ENCODE measurements at places on chromosomes 16 and 17.

DNA sequence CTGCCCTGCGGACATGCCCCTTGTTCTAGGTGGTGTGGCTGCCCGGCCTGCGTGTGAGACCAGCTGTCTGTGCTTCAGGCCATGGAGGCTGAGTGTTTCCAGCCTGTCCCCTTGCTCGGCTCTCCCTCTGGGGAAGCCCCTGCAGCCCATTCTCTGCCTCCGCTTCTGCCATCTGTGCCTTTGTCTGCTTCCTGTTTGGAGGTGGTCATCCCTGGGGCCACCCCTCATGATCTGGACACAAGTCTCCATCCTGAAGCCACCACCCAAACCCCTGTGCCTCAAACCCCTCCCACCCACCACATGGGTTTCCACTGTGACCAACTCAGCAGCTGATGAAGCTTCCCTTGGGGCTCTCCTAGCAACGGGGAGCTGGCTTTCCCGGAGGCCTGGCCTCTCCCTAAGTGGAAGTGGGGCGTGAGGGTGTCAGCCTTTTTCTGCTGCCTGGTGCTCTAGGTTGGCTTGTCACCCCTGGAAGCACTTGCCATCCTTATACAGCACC is 184.9 kb downstream of the SEC14L1 start:
- DNase-seq = peak; percentile 21

- DNase-seq = no peak
Observed at GRCh38 chr17:43839670-43840108, 6.7 kb upstream of the MPP3 start.

DNA sequence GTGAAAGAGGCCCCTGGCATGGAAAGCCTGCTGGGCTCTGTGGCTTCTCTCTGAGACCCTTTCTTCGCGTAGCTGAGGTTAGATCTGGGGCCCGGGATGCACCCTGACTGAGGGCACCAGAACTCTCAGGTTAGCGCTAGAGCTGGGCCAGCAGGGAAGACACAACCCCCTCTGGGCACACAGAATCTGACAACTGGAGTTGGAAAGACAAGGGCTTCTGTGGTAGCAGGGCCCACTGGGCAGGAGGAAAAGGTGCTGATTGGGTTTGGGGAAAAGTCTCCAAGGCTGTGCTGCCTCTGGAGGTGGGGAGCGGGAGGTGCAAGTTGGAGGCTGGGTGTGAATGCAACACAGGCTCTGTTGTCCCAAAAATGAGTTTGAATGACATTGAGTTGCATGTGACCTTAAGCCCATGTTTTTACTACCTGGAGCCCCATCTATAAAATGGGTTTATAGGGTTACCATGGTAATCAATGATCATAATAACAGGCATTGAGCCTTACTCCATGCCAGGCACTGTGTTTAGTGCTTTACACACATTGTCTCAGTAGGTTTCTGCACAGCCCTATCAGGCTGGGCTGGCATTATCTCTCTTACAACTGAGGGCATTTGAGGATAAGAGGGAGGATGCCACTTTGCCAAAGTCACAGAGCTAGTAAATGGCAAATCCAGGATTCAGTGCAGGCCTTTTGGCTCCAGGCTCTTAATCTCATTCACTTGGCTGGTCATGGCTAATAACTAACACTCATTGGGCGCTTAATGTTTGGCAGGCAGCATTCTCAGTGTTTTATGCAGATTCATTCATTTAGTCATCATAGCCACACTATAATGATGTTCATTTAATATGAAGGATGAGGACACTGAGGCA is 9.5 kb upstream of the IGFBP4 start:
- no peak for DNase-seq

- DNase-seq = no peak
Observed at GRCh38 chr17:51995797-51996403, 162.6 kb downstream of the CA10 start.

DNA sequence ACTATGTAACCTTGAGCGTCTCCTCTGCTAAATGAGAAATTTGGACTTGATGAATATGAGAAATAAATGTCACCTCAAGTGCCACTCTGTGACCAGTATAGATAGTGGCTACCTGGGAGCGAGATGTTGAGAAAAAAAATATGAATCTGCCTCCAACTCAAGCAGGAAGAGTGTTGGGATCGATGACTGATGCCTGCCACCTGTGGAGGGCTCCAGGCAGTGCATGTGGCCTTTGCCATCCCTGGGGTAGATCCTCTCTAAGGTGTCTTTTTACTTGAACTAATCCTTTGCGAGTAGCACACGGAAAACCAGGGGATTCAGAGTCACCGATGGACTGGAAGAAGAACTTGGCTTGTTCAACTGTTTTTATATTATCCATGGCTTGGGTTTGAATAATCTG is 9.4 kb downstream of the CCDC182 start:
- no peak for DNase-seq

GRCh38 chr17:49015179-49015923 is 18.2 kb downstream of the IGF2BP1 start:
- DNase-seq = no peak

DNA sequence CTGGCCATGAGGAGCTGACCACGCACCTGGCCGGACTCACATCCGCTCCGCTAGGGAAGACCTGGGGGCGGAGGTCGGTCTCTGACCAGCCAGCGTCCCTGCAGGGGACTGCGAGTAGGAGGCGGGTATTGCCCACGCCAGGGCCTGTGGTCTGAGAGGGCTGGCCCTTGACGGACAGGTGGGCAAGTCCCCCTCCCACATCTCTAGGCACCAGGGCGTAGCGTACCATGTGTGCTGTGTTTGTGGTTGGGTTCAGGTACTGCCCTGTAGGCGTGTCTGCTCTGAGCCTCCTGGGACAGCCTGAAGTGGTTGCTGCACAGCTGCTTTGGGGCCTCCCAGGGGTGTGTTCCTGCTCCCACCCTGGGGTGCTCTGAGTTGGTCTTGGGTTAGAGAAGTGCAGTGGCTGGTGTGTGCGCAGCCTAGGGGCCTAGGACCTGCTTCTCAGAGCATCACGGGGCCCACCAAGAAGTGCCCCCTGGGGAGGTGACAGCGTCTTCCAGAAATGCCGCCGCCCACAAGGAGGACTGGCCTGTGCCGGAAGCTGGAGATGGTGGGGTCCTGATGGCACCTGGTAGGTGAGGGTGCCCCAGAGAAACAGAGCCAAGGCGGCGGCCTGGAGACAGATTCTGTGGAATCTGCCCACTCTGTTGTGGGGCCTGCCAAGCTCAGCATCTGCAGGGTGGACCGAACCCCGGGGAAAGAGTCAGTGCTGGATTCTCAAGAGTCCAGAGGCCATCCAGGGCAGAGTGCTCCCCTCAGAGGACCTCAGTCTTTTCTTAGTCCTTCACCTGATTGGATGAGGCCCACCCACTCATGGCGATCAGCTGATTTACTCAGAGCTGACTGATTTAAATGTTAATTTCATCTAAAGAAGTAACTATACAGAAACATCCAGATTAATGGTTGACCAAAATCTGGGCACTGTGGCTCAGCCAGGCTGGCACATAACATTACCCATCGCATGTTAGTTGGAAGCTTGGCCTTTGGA is 48.3 kb downstream of the WDR45B start:
- no peak for DNase-seq

DNA sequence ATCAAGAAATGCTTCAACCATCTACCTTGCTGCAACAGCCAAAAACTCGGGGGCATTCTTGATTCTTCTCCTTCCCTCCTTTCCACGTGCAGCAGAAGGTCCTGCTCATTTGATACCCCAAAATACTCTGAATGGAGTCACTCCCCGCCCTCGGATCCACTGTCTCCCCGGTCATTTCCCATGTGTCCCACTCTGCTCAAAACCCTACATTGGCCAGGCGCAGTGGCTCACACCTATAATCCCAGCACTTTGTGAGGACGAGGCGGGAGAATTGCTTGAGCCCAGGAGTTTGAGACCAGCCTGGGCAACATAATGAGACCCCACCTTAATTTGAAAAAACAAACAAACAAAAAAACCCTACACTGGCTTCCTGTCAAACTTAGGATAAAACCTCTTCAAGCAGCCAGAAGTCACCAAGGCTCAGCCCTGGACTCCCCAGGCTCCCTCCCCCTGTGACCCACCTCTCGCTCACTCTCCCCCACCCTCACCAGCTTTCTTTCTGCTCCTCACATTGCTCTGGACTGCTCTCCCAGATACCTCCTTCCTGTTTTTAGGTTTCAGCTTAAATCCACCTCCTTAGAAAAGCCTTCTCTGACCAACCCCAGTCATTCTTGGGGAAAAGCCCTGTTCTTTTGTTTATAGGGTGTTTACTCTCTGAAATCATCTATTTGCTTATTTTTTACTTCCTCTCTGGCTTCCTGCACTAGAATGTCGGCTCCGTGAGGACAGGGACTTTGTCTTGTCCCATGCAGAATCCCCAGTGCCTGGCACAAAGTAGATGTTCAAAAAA is 2.8 kb downstream of the SLC13A2 start:
- no peak for DNase-seq

GRCh38 chr17:44842748-44843147 is 4.9 kb upstream of the HIGD1B start:
- DNase-seq = no peak

- no peak for DNase-seq
Observed at GRCh38 chr17:43588121-43588520, 42.0 kb upstream of the ETV4 start.

DNA sequence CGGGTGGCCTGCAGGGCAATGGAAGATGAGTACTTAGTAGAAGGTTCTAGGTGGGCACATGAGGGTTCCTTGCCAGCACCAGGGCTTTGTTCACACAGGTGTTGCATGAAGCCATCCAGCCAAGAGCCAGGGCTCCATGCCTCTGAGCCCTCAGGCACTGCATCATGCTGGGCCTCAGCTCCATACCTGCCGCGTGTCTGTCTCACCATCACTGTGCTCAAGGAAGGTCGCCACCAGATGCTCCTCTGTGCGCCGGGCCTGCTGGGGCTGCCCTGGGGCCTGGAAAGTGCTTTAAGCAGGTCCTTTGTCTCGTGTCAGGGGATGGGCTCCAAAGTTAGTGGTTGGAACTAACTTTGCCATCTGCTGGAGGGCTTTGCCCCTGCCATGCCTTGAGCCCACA is 25.6 kb downstream of the C16orf90 start:
- no peak for DNase-seq

DNA sequence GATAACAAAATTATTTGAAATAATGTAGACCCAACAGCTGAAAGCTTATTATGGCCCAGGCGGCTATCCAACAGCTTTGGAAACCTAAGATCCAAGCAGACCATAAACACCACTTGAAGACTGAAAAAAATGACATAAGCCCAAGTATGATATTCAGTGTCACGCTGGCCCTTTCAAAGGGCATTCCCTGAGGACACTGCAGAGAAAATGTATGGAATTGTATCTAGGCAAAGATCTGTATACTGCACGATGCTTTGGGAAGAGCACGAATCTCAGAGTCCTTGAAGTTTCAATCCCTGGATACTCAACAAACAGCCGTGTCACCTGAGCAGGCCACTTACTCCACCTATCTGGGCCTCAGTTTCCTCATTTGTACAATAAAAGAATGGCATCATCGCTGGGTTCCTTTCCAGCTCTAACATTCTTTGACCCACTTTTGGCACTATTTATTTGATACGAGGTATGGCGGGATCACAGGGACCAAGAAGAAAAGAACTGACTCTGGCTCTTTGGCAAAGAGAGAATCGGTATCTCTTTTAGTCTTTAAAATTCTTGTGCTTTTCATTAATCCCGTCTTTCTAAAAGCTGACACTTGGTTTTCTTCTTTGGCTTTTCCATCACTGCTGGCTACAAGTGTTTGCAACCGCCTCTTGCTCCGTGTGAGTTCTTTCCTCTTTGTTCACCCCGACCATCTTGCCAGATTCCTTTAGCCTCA is 1.2 kb downstream of the STAT5B start:
- DNase-seq = no peak

- DNase-seq = no peak
Observed at GRCh38 chr17:74335529-74336062, 9.6 kb downstream of the KIF19 start.

DNA sequence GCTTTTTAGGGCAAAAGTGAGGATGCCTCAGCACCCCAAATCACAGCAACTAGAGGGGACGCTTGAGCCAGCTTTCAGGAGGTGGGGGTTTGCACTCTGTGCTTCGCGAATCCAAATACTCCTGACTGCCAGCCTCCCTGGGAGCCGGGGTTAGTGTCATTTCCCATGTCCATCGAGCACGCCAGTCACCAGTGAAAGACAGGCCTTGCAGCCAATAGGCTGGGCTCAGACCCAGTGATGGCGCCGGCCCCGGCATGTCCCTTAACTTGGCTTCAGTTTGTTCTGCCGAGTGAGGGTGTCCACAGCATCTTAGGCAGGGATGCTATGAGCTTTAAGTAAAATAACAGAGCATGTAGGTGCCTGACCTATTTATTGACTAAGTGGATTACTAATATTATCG is 50.9 kb upstream of the CDC42EP4 start:
- no peak for DNase-seq

GRCh38 chr16:85717393-85718152 is 28.8 kb upstream of the GINS2 start:
- no peak for DNase-seq

- DNase-seq = no peak
Observed at GRCh38 chr17:65559804-65560627, 1.4 kb downstream of the AXIN2 start.

DNA sequence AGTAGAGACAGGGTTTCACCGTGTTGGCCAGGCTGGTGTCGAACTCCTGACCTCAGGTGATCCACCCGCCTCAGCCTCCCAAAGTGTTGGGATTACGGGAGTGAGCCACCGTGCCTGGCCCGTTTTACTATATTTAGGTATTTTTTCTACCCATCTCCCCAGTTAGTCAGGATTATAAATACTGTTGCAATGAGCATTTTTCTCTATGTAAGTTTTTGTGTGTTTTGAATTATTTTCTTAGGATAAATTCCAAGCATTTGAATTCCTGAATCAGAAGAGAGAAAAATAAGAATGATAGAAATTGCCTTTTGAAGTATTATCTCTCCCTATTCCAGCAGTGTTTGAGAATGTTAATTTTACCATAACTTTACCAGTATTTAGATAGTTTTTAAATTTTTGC is 36.6 kb downstream of the KIAA0513 start:
- no peak for DNase-seq

DNA sequence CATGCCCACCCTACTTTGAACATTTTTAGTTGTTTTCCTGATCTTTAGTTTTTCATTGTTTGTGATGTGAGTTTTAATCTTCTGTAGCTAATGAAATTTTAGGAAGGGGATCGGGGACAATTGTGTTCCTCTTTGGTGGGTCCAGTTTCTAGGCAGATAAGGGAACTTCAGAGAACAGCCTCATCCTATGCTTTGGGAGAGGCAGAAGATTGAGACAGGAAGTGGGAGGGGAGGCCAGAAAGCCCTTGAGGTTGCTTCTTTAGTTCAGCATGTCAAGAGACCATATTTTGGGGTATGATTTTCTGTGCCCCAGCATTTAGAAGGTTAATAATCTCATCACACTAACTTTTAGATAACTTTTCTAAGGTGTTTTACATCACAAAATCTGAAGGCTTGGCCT is 191.0 kb downstream of the TANC2 start:
- no peak for DNase-seq

- no peak for DNase-seq
Observed at GRCh38 chr16:81380932-81381331, 63.7 kb upstream of the CMIP start.

- no peak for DNase-seq
Observed at GRCh38 chr17:49708515-49709183, 885 bp upstream of the SLC35B1 start.
